ENCODE measurements at places on chromosomes 1 and 21.

GRCh38 chr1:226370144-226370923 lies 37.6 kb downstream of the PARP1 start:
- no peak for DNase-seq

GRCh38 chr1:109959974-109960744 lies 24.4 kb upstream of the AHCYL1 start:
- peak; percentile 92 for DNase-seq

DNA sequence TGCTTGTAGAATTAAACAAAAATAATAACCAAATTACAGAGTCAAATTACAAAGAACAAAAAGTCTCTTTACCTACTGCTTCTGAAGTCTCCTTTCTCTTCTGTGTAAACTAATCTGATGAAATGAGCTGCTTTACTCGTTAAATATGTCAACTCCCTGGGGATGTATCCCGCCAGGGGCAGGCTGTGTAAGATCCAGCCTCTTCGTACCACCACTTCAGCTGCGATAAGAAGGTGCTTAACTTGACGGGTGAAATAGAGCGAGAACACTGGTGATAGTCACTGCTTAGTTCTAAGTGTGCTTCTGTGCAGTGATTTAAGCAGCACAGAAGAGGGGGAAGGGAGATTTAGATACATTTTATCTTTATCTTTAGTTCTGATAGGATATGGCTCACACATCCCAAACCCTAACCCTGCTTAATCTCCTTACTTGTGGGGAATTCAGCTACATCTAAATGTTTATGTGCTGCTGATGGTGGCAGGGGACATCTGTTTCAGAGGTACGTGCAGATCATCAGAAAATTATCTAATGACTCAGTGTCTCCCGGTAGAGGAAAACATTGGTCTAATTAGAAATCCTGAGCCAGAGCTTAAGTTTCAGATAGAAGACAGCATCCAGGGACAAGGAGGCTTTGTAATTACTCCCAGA lies 46.0 kb downstream of the RHOU start:
- peak; percentile 47 for DNase-seq

- peak; percentile 80 for DNase-seq
Measured at GRCh38 chr21:26846036-26846931, 1.1 kb upstream of the ADAMTS1 start.

- DNase-seq, result no peak
Measured at GRCh38 chr21:40800126-40800525, 46.8 kb downstream of the DSCAM start.

DNA sequence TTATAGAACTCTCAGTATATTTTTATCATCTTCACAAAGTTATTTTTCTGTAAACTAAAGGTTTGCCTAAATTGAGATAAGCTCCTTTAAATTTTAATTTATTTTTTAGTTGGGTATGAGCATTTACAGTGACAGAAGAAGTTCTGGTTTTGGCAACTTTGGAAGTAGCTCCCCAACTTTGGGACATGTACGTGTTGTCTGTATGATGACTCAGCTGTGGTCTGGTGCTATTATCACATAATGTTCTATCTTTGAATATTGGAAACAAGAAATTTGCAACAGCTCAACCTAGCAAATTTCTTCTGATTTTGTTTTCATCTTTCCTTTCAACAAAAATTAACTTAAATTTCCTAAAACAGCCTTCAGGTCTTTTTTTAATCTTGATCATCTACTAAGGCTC lies 46.6 kb upstream of the C1orf105 start:
- DNase-seq, result peak; percentile 33

DNA sequence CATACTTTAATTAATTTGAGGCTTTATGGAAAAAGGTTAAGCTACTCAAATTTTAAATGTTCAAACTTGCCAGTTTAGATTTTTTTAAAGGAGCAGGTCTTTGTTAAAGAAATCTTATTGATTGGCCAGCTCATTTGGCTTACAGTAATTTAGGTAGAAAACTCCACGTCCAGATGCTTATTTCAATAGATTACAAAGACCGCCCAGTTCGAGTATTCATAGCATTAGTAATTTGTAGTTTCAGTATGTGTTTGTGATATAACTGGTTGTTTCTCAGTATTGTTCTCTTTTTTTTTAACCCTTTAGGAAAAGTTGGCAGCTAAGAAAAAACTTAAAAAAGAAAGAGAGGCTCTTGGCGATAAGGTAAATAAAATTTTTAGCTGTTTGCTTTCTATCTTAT lies 1.6 kb downstream of the RPF1 start:
- no peak for DNase-seq

DNA sequence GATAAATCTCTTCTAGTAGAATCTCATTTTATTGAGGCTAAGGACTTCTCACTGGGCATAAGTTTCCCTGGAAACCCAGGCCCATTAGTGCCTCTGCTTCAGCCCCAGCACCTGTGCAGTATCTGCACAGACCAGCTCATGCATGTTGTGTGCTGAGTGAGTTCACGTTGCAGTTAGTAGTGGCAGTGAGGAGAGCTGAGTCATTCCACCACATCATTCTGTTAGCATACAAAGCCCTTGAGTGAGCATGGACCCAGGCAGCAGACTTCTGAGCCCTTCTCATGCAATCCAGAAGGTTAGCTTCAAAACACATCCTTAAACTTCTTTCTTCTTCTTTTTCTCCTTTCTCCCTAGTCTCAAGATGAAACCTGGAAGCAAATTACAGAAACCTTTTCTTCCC lies 45.8 kb upstream of the NTPCR start:
- DNase-seq, result peak; percentile 74

DNA sequence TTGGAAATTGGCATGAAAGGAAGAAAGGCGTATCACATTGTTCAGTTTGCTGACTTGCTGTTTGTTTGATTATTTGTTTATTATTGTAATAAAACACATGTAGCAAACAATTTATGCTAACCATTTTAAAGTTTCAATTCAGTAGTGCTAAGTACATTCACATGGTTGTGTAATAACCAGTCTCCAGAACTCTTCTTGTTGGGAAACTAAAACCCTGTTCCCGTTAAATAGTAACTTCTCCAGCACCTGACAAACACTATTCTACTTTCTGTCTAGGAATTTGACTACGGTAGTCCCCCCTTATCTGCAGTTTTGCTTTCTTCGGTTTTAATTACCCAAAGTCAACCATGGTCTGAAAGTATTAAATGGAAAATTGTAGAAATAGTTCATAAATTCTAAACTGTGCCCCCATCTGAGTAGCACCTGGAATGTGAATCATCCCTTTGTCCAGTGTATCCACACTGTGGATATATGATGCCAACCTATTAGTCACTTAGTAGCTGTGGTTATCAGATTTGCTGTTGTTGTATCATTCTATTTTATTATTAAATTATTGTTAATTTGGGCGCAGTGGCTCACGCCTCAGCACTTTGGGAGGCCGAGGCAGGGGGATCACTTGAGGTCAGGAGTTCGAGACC lies 5.5 kb downstream of the MORC3 start:
- DNase-seq, result peak; percentile 42

DNA sequence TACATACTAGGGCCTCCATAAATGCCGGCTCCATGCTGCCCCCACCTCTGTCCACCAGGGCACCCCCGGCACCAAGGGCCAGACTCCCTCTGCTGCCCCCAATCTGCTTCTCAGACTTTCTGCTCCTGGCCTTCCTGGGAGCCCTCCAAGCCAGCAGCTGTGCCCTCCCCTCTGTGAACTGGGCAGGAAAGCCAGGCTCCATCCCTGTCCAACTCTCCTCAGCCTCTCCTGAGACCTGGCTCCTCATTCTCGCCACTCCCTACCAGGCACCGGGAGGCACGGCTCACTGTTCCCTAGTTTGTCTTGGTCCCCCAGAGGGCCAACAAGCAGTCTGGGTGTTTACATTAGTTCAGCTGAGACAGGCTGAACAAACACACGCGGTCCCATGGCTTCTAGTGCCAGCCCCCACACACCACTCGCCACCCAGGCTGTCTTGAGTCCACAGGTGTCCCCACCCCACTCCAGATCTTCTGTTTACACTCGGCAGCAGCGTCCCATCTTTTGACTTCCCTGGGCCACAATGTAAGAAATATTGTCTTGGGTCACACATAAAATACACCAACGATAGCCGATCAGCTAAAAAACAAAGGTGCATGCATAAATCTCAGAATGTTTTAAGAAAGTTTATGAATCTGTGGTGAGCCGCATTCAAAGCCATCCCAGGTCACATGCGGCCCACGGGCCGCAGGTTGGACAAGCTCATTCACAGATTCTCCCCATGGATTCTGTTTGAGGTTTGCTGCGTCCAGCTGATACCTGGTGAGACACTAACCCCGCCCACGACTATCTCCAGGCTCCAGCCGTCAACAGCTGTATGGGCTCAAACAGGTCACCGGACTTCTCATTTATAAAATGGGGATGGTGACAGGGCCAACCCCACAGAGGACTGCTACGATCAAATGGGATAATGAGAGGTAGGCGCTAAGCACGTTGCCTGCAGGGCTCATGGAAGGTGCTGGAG lies 29.5 kb upstream of the ECE1 start:
- DNase-seq, result no peak

GRCh38 chr1:109133815-109134214 lies 19.9 kb downstream of the ELAPOR1 start:
- peak; percentile 5 for DNase-seq

Data from AG10803 (cell line).